ENCODE measurements at places on chromosomes 11 and 22. TPM values are rescaled to one million over a fixed set of nuclear protein-coding genes. Genes with fewer than 3 reads are reported as not detected.

- H3K36me3 ChIP-seq = no peaks in the 10 kb centered on the region
- H3K4me1 ChIP-seq = peaks cover 49% of the 10 kb centered on the region
- no peaks in the 10 kb centered on the region for H3K27me3 ChIP-seq
- H3K27ac ChIP-seq = peak overlapping the region; percentile 22
Measured at GRCh38 chr22:19291218-19291579, 320 bp downstream of the CLTCL1 start.

DNA sequence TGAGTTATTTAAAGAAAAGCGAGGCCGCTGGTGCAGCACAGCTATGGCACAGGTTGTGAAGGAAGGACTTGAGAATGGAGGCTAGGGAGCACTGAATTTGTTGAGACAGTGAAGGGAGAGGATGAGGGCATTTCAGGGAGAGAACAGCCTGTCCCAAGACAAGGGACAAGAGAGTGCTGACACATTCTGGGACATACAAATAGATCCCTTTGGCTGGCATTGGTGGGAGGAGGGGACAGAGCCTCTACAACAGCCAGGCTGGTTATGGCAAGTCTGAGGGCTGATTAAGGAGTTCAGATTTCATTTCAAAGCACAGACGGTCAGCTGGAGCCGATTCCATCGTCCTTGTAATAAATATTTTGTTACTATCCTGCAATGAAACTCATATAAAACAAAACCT lies 1.7 kb upstream of the SLC29A2 start:
- H3K36me3 ChIP-seq = no peaks in the 10 kb centered on the region
- no peak overlapping the region for H3K4me3 ChIP-seq
- no peaks in the 10 kb centered on the region for H3K27me3 ChIP-seq
- H3K4me1 ChIP-seq = peaks cover 15% of the 10 kb centered on the region
- H3K27ac ChIP-seq = no peak overlapping the region

GRCh38 chr11:11826260-11826659 lies 15.5 kb upstream of the USP47 start:
- H3K4me3 ChIP-seq = no peak overlapping the region
- no peaks in the 10 kb centered on the region for H3K36me3 ChIP-seq
- no peaks in the 10 kb centered on the region for H3K4me1 ChIP-seq
- DNase-seq = no peak

Gene SBF1
- total RNA-seq = 100 TPM

Gene FBLN1
- 19.6 TPM for total RNA-seq

Data from SJCRH30 (cell line).